ENCODE measurements at places on chromosomes 1 and 21.

DNA sequence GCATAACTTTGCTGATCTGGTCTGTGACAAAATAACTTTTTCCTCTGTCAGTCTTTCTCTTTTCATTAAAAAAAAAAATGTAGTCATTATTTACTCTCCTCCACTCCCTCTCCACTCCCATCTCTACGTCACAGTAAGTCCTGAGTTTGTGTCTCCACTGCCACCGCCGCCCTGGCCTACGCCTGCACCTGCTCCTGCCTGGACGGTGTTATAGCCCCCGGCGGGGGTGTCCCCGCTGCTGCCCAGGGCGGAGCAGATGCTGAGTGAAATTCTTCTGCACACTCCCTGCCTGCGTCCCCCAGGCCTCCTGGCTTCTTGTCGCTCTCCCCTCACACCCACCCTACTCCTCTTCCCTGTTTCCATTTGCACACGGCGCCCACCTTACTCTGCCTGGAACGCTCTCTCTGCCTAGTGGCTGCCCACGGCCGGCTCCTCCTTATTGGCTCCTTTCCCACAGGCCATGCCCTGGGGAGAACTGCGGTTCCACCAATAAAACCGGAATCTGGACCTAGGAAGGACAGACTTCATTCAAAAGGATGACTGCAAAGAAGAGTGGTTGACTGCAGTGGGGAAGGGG, 55.2 kb upstream of the C1orf174 start:
- DNase-seq, result no peak

DNA sequence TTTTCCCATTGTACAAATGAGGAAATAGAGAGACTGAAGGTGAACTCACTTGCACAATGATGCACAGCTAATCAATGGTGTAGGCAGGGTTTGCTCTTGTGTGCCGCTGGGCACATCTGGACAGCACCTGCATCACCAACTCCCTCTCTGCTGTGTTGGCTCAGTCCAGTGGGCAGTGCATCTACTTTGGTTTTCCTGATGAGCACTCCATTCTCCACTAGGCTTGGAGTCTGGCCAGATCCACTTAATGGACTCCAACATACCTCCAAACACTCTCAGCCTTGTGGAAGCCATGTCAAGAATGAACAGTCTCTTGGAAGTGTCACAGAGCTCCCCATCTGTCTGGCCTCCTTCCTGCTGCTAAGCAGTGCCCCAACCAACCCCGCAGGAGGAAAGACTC, 152.2 kb downstream of the HIVEP3 start:
- no peak for DNase-seq

DNA sequence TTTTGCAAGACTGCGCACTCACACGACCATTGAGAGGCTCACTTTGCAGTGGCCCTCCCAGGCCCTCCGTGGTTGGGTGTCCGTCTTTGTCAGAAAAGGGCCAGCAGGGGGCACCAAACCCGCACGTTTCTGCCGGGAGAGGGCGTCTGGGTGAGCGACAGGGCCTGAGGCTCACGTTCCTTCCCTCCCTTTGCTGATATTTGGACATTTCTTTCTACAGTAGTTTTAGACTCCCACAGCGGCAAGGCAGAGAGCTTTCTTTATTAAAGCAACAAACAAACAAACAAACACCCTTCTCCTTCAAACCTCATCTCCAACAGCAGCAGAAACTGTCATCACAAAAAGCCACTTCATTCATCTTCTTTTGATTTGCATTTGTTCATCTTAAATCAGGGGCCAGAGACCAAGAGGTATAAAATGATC, 79.2 kb upstream of the WDR26 start:
- no peak for DNase-seq

GRCh38 chr1:158285756-158286241, 3.9 kb upstream of the CD1C start:
- DNase-seq, result no peak

- DNase-seq, result no peak
These were observed 607 bp downstream of the BTG3 start for GRCh38 chr21:17612023-17612564.

GRCh38 chr1:162689745-162690671, 57.7 kb downstream of the DDR2 start:
- DNase-seq, result no peak

DNA sequence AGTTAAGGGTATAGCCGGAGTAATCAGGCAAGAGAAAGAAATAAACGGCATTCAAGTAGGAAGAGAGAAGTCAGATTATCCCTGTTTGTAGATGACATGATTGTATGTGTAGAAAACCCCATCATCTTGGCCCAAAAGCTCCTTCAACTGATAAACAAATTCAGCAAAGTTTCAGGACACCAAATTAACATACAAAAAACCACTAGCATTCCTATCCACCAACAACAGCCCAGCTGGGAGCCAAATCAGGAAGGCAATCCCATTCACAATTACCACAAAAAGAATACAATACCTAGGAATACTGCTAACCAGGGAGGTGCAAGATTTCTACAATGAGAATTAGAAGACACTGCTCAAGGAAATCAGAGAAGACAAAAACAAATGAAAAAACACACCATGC, 45.3 kb downstream of the MAST2 start:
- DNase-seq, result no peak

- DNase-seq, result no peak
These were observed 10.1 kb downstream of the MEF2D start for GRCh38 chr1:156490401-156491032.

DNA sequence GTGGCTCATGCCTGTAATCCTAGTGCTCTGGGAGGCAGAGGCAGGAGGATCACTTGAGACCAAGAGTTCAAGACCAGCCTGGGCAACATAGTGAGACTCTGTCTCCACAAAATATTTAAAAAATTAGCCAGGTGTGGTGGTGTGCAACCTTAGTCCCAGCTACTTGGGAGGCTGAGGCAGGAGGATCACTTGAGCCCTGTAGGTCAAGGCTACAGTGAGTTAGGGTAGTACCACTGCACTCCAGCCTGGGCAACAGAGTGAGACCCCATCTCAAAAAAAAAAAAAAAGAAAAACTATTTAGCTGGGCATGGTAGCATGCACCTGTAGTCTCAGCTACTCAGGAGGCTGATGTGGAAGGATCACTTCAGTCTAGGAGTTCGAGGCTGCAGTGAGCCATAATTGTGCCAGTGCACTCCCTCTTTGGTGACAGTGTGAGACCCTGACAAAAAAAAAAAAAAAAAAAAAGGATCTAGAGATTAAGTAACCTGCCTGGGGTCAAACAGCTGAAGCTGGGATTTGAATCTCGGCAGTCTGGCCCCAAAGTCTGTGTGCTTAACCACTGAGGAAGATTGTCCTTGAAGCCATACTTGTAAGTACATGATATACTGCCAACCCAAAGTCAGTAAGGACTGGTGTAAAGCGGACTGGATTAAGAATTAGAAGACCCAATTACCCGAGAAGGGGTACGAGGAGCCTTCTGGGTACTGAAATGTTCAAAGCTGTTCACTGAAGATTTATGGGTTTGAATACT, 31.8 kb downstream of the LRRN2 start:
- DNase-seq, result no peak

- no peak for DNase-seq
These were observed 8.4 kb downstream of the ETNK2 start for GRCh38 chr1:204143276-204144041.

DNA sequence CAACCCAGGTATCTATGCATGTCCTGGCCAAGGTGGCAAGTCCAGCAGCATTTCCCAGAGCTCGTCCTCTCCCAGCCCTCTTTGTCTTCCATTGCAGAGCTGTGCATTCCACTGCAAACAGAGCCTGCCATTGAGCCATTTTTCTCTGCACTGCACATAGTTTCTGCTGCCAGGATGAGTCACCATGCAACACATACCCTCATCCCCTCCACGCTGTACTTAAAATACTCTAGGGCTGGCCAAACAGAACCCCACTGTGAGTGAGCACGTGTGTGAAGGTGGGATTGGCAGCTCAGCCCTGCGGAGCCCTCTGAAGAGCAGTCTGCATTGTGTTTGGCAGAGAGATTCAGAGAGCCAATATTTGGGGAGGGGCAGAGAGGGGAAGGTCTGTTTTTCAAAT, 3.9 kb upstream of the ATP1B1 start:
- no peak for DNase-seq

GRCh38 chr1:86858524-86859261, 55.2 kb downstream of the SELENOF start:
- no peak for DNase-seq

DNA sequence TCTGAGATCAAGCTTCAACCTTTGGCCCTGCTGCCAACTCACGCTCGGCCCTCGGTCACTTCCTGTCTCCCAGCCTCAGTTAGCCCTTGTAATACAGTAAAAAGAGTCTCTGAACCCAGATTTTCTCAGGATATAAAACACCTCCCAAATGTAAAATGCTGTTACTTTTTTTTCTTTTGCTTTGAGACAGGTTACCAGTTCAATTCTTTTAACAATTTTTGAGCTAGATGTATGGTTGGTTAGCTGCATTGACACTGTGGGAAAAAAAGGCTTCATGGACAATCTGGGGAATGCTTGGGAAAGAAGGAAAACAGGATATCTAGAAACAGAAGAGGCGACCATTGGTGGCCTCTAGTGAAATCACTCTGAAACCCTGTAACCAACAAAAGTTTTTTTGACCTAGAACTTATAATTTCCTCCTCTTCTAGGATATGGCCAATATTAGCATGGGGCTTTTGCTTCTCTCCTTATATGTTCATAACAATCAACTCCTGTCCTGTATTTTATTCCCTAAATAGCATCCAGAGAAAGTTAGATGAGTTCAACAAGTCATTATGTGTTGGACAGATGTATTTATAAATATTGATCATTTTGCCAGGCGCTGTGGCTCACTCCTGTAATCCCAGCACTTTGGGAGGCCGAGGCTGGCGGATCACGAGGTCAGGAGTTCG, 1.3 kb downstream of the CMPK1 start:
- DNase-seq, result no peak

DNA sequence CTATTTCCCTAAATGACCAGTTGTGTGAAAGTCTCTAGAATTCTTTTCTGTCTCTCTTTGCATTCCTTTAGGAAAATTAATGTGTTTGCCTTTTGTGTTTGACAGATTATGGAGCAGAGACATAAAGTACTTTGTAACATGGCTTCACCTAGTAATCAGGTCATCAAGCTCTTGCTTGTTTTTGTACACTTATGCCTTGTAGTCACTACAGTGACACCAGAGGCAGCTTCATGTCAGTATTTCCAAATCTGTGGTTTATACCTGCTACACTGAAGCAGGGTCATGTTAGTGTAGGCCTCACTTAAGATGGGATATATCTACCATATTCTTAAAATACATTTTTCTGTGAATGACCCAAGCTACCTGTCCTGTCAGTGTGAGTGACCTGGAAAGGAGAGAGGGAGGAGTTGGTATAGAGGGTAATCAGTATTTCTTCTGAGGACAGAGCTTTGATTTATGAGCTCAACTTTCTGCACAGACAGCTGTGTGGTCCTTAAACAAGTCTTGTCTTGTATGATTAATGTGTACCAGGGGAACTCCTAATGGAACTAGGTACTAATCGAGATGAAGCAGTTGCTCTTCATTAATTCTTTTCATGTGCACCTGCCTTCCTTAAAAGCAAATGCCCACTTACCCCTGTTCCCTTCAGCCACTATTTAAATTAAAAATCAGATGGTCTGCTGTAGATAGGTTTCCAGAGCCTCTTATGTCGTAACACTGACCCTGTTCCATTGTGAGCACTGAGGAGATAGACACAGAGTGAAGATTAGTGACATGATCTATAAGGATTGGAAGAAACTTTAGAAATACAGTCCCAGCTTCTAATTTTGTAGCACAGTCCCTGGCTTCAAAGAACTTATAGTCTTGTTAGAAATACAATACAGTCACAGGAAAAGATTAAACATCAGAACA, 45.7 kb downstream of the MACO1 start:
- DNase-seq, result peak; percentile 20

- no peak for DNase-seq
These were observed 43.8 kb downstream of the KIRREL1 start for GRCh38 chr1:158037008-158037865.

DNA sequence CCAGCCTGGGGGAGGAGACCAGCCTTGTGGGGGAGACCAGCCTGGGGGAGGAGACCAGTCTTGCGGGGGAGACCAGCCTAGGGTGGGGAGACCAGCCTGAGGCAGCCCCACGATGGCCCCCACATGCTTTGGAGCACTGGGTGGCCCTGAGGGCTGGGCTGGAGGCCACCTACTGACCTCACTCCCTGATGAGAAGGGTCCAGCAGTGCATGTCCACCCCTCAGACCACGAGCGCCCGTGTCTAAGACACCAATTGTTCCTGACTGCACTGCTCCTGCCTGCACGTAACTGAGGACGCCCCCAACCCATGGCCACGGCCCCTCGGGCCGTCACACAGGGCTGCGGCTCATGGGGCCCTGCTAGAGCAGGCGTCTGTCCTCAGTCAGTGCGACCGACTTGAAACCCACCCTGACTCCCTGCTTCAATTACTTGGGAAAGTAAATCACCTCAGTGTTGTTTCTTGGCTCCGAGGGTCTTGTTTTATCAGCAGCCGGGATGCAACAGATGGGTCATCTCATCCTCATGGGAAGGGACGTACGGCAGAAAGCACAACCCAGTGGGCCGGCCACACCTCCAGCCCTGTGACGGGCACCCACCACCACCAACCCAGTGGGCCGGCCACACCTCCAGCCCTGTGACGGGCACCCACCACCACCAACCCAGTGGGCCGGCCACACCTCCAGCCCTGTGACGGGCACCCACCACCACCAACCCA, at the start of gene SPATC1L:
SPATC1L (minus strand) TSS at position 550 of the 715 bp plus-strand sequence. CDS start 1,643 bp downstream, outside the sequence.
- DNase-seq, result peak; percentile 48

DNA sequence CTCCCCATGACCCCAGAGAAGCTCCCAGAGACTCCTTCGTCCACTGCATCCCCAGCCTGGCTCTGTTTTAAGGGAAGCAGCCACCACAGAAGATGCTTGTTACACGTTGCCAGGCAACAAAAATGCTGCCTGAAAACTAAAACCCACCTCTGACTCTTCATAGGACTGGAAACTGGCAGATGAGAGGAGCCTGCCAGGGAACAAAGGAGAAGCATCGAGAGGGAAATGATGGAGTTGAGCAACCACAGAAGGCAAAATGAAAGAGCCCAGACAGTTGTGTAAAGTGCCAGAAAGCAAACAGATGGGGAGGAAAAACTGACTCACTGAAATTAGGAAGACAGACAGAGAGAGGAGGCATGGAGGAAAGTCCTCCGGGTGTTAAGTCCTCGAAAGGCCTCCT, 118.4 kb downstream of the KCNN3 start:
- DNase-seq, result no peak

DNA sequence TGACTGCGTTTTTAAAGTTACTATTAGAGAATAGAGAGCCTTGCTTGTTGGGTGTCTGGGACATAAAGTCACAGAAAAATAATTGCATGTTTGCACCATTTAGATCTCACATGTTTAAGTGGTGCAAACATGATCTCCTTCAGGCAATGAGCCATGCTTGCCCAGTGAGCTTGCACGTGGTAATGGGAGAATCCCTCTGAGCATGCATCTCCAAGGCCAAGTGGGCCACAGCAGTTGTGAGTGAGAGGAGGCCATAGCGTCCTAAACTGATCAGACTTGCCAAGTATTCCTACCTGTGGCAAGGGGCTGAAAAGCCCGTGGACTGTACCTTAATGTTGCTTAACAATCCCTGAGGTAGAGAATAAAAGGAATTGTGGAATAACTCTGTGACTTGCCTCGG, 158.3 kb downstream of the PLA2G4A start:
- no peak for DNase-seq

Data from spinal cord (tissue), 10 donors.